Breast epithelium (tissue), 4 donors: ENCODE measurements at places on chromosomes 2 and 18.

- no peak for DNase-seq
Observed at GRCh38 chr2:217222309-217222910, 362.5 kb upstream of the TNP1 start.

GRCh38 chr2:109017017-109017416 is 28.0 kb upstream of the EDAR start:
- no peak for DNase-seq

DNA sequence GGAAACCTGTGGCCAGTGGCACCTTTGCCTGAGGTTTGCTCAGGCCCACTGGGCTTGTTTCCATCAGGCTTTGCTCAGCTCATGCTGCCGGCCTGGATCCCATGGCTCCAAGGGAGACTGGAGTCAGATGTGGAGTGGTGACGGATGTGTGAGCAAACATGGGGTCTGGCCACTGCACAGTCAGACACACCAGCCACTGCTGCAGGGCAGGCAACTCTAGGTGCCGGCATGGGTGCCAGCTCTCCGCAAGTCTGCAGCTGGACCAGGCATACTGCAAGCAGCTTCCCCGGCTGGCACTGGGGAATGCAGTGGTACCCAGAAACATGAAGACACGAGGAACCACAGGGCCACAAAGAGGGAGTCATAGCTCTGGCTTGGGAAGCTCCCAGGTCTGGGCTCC is 37.4 kb downstream of the TDRD15 start:
- no peak for DNase-seq

GRCh38 chr2:26678035-26678434 is 14.5 kb upstream of the KCNK3 start:
- DNase-seq, result no peak

- DNase-seq, result no peak
Observed at GRCh38 chr2:179447839-179448447, 183.3 kb upstream of the SESTD1 start.

DNA sequence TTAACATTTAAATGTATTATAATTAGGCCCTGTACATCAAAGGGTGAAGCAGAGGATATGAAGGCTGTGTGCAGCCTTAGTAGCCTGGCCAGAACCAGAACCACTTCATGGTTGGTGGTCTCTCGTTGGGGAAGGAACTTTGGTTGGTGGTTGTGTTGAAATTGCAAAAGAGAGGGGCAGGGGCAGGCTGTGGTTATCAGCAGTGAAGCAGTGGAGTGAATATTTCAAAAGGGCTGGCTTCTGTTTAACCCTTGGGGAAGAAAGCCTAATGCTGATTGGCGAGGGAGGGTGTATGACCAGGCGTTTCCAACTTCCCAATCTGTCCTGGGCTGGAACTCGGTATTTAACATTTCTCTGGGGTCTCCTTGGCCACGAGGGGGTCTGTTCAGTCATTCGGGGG is 51.2 kb upstream of the LYPD6B start:
- no peak for DNase-seq

- DNase-seq, result no peak
Observed at GRCh38 chr2:11365096-11365879, 20.9 kb upstream of the ROCK2 start.

DNA sequence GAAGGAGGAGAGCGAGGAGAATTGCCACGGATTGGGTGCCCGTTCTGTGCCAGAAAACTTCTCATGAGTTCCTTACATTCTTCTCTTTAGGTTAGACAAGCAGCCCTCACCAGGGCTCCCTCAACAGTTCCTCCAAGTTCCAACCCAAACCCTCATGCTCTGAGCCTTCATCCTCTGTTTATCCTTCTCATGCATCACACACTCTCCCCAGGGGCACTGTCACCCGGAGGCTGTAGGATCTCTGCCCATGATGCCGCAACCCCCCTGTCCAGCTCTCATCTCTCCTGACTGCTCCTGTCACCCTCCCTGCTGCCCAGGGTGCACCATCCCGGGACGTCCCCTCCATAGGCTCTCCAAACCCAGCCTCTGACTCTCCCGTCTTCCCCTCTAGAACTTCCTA is 99.4 kb upstream of the MYCN start:
- no peak for DNase-seq

GRCh38 chr18:77167251-77167650 is 34.7 kb upstream of the MBP start:
- DNase-seq, result no peak

GRCh38 chr2:102891296-102891695 is 129.5 kb downstream of the TMEM182 start:
- DNase-seq, result no peak

- no peak for DNase-seq
Observed at GRCh38 chr2:7725171-7725849, 808.1 kb downstream of the RNF144A start.

DNA sequence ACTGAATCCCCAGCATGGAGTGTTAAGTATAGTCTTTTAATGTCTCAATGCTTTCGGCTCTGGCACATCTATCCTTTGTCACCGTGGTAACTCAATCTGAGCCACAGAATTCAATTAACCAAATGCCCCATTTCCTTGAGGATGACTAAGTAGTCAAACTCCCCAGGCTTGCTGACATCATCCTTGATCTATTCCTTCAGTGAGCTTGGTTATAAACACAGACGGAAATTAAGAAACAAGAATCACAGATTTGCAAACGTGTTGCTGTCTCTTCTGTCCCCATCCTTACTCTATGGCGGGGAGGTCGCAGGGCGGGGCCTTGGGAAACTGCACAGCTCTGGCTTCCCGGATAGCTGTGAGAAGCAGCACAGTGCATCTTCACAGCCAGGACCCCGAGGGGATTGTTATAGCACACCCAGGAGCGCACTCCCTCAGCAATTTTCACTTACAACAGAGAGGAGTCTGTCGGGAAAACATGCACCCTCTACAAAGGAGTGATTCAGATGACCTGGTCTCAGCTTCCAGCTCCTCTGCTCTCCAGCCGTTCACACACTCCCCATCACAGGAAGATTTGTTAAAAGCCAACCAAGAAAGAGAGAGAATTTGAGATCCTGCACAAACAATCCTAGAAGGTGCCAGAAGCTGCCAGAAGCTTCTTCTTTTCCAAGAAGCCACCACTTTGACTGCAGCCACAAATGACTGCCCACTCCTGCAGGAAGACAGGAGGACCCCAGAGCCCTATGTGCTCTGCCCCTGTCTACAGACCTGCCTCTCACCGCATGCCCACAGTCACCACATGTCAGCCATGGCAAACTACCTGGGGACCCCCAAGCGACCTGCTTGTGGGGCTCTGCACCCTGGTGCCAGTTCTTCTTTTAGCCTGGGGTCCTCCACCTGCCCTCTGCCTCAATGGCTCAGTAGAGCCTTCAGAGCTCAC is 44.9 kb upstream of the YWHAQ start:
- peak; percentile 34 for DNase-seq

DNA sequence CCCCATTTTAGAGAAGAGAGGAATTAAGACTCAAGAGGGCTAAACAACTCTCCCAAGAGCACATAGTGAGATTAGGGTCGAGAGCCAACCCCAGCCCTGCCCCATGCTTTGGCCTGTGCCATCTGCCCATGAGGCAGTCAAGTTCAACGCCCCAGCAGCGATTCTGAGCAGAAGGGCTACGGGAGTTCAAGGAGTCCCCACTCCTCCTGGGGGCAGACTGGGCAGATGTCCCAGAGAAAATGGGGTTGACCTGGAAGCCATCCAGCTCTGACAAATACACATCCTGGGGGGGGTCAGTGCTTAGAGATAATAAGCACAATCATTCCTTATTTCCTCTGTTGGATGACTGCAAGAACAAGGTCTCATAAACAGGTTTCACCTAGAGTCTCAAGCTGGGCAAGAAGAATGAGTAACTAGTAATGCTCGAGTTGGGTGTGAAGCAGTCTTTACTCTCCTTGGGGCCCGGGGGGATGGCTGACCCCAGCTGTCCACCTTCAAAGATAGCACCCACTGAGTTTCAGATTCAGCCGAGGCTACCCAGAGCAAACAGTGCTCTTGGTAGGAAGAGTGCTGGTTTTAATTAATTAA is 716.4 kb downstream of the RNF144A start:
- no peak for DNase-seq

DNA sequence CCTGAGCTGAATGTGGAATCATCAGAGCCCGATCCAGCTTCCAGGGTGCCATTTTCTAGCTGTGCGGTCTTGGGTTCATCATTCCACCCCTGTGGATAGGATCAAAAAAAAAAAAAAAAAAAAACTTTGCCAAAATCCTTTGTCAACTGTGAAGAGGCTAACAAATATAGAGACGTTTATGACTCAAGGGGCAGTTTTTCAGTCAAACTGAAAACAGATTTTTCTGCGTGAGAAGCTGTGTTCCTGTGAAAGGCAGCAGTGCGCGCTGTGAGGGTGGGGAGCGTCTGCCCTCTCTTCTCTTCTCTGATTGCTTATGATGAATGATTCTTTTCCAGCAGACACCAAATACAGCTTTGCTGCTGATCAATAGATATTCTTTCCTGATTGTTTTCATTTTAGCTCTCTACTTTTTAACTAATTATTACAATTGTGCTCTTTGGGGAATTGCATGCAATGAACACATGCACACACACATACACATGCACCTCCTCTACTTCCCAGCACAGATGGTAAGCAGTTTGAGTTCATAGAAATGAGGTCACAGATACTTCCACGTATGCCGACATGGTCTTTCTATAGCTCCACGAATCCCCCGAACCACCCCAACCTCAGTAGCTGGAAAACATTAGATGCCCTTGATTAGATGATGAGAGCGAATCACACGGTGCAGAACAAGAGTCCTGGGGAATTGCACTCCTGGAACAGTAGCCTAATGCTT is 175.4 kb downstream of the NRP2 start:
- DNase-seq, result no peak

- DNase-seq, result no peak
Observed at GRCh38 chr18:60060578-60060977, 160.8 kb downstream of the PMAIP1 start.

GRCh38 chr2:71615767-71616730 is 162.7 kb downstream of the DYSF start:
- DNase-seq, result peak; percentile 25

DNA sequence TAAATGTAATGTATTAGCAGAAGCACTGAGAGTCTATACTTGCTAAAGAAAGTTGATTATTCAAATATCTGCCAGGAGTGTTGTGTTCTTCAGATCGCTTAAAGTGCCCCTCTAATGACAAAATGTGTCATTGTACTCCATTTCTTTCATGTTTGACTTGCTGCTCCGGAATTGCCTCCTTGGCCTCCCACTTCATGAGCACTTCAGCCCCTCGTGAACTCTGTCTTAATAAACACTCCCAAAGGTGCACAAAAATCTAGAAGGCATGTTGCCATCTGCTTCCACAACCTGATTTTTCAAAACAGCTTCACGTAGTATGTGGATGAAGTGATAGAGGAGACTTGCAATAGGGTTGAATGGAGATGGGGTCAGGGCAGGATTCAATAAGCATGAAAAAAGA is 396.1 kb downstream of the TDRD15 start:
- no peak for DNase-seq

- no peak for DNase-seq
Observed at GRCh38 chr2:223199531-223200515, 147.8 kb downstream of the KCNE4 start.

- DNase-seq, result no peak
Observed at GRCh38 chr2:24448797-24449196, 42.3 kb upstream of the NCOA1 start.

DNA sequence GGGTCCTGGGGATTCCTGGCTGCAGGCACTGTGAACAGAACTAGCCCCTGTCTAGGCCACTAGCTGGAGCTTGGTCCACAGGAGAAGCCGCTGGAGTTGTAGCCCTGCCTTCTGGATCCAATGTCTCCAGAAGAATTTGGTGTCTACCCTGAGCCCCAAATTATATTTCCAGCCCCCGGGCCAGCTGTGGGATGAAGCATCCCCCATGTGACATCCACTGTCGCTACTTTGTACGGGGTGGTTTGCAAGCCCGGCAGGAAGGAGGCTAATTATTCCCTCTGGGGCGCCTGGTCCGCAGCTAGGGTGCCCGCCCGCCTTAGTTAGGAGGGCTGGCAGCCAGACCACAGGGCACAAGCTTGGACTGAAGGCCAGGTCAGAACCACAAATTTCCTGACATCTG is 106.5 kb downstream of the SMAD7 start:
- DNase-seq, result no peak

- no peak for DNase-seq
Observed at GRCh38 chr2:199335502-199335901, 122.2 kb downstream of the SATB2 start.
